ENCODE measurements at places on chromosomes 7 and 10. TPM values are rescaled to one million over a fixed set of nuclear protein-coding genes. Genes with fewer than 3 reads are reported as not detected.

The AKR1C3 gene
- total RNA-seq: 551 TPM

The C1GALT1 gene
- total RNA-seq: 65.9 TPM

GRCh38 chr7:100190048-100190711 is 12.5 kb downstream of the STAG3 start:
- peak; percentile 41 for DNase-seq

The ADRB1 gene
- total RNA-seq: 0.07 TPM

DNA sequence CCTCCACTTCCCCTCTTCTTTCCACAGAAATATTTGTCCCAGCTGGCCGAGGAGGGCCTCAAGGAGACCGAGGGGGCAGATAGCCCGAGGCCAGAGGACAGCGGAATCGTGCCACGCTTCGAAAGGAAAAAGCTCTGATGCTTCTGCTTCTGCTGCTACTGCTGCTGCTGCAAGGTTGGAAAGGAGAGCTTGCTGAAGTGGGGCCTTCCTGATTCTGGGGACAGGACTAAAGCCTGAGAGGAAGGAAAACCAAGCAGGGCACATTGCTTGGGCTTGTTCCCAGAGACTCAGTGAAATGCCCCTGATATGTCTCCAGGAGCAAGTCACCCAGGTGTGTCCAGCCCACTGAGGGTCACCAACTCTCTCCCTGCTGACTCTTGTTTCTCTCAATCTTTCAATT is 35.9 kb upstream of the PDCD4 start:
- no peak for DNase-seq

GRCh38 chr7:18119985-18120384 is 92.3 kb upstream of the PRPS1L1 start:
- no peak for DNase-seq

DNA sequence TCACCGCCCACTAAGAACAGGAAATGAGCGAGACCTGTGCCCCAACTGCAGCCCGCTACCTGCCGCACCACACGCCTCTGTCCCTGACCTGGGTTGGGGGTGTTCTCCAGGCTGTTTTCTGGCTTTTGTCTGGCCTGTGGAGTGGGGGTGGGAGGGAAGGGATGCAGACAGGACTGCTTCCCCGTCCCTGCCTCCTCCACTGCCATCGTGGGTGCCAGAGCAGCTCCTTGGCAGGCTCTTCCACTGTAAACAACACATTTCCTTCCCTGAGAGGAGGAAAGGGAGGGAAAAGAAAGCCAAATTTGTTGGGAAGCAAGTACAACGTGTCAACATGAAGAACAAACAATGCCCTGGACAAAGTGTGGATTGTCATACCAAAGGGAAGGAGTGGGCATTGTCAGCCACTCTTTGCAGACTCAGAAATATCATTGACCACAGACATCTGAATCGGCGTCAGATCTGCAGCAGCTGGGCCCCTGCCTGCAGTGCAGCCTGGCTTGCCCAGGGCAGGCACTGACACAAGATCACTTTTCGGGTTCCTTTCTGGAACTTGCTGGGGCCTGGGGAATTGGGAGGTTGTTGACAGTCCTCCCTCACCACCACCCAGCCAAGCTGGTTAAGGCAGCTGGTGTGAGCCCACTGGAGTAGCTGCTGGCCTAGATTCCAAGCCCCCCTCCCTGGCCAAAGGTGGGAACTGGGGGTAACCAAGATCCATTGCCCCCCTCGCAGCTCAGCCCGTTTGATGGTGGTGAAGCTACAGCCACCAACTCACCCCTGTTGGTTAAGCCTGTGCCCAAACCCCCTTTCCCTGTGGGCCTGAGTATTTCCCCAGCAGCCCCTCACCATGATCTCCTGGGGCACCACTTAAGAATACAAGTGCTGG is 22.6 kb upstream of the TRIM8 start:
- peak; percentile 60 for DNase-seq

DNA sequence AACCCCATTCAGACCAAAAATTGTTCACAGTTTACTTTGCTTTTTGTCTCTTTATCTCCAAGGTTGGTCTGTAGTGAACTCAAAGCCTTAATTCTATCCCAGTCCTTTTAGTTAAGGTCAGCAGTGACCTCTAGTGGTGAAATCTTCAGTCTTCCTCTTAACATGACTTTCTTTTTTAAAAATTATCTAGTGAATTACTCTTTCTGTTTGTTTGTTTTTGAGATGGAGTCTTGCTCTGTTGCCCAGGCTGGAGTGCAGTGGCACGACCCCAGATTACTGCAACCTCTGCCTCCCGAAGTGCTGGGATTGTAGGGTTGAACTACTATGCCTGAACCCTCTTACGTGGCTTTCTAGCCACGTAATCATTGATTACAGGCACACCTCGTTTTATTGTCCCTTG is 25.0 kb downstream of the ZNF487 start:
- peak; percentile 84 for DNase-seq

- DNase-seq: no peak
Measured at GRCh38 chr10:55024713-55025112, 223.7 kb upstream of the PCDH15 start.

DNA sequence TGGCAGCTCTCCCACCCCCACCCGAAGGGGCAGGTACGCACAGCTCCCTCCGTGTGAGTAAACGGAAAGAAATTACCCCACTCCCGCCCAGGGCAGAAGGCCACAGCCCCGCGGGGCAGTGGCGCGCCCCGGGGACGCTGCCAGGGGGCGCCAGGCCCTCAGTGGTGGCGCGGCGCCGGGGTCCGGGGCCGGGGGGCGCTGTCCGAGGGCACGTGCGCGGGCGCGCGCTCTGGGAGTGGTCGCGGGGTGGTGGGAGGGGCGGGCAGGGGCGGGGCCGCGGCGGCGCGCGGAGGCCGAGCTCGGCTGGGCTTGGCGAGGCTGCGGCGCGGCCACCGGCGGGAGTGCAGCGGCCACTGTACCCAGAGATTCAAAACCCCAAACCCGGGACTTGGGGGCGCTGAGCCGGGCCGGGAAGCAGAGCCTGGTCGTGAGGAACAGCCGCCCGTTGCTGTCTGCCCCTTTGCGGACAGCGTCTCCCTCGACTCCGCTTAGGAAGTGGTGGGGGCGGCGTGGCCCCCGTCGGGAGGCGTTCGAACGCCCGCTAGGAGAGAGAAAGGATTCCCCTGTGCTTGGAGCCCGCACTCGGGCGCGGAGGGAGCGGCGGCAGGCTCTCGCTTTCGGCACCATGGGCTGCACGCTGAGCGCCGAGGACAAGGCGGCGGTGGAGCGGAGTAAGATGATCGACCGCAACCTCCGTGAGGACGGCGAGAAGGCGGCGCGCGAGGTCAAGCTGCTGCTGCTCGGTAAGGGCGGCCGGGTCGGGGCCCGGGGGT is at the start of gene GNAI1:
TSS of gene GNAI1 (plus strand) at position 296 of the 773 bp plus-strand sequence. CDS start at position 626, 330 bp downstream.
- DNase-seq: peak; percentile 27
